Left lobe of liver (tissue), 2 donors: ENCODE measurements at places on chromosomes 13 and 19.

DNA sequence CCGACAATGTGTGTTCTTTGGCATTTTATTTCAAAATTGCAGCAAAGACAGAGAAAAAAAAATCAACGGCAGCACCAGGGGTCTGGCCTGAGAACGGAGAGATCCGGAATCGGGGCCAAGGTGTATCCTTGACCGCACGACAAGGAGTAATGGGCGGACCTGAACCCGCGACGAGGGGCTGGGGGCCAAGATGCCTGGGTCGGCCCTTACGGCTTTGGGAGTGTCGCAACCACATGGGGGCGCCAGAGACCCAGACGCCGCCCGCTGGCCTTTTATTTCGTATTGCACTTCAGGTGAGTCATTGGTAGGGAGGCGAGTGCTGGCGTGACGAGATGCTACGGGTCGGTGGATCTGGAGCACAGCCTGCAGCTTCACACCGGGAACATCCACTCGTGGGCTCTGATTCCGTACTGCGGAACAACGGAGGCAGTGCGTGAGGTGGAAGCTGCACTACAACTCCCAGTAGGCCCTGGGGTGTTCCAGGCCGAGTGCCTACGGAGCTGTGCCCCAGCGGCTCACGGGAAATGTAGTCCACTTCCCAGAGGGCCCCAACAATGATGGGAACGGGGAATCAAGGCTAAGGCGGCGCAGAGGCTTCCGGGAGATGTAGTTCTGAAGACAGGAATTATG lies 15.7 kb downstream of the BCAT2 start:
- peak; percentile 93 for DNase-seq

DNA sequence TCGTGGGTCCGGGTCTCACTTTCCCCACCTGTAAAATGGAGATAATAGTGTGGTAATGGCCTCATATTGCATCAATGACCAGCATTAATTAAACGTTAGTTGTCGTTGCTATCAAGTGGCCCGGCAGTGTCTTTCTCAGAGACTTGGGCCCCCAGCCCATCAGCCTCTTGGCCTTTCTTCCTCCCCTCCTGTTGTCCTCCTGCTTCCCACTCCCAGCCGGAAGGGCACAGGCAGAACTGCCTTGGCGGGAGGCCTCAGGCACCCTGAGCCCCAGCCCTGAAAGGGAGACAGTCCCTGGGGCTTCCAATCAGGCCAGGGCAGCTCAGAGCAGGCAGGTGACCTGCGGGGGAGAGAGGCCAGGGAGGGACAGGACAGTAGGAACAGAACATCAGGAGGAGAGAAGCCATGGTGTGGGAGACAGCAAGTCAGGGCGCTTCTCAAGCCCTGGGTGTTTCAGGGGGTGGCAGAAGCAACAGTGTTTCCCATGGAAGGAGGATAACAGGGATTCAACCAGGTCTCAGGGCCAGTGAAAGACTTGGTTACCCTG lies 4.6 kb downstream of the MARK4 start:
- DNase-seq = no peak

- DNase-seq = no peak
Observed at GRCh38 chr13:51704399-51705313, 99.3 kb downstream of the DHRS12 start.

DNA sequence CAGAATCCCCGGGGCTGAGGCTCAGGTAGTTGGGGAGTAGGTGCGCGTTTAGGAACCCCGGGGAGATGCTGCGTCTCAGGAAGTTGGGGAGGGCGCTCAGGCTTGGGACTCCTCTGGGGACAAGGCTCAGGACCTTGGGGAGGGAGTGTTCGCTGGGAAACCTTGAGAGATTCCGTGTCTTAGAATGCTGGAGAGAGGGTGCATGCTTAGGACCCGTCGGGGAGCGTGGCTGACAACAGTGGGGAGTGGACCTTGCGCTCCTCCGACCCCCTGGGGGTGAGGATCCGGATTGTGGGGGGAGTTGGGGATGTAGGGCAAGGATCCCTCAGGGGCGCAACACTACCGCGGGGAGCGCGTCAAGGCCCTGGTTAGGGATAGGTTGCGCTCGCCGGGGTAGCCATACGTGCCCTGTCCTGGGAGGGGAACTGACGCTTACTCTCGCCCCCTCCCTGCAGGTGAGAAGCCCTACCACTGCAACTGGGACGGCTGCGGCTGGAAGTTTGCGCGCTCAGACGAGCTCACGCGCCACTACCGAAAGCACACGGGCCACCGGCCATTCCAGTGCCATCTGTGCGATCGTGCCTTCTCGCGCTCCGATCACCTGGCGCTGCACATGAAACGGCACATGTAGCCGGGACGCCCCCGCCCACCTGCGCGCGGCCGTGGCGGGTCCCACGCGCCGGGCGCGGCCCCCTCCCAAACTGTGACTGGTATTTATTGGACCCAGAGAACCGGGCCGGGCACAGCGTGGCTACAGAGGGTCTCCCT lies 2.0 kb downstream of the KLF2 start:
- DNase-seq = peak; percentile 53

GRCh38 chr13:64300239-64300638 lies 2884.6 kb upstream of the PCDH20 start:
- no peak for DNase-seq

DNA sequence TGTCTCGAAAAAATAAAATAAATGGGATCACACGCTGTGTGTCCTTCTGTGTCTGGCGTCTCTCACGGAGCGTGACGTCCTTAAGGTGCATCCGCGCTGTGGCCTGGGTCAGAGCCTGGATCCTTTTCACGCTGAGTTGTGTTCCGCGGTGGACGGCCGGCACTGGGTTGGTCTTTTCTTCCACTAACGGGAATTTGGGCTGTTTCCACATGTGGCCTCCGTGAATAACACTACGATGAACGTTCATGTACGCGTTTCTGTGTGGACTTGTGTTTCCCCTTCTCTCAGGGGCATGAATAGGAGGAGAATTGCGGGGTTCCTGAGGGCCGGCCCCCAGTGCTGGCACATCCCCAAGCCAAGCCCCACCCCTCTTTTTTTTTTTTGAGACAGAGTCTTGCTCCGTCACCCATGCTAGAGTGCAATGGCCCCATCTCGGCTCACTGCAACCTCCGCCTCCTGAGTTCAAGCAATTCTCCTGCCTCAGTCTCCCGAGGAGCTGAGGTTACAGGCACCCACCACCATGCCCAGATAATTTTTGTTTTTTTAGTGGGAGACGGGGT lies 6.2 kb upstream of the PTBP1 start:
- no peak for DNase-seq

GRCh38 chr19:6540918-6541689 lies 10.3 kb downstream of the TNFSF9 start:
- no peak for DNase-seq

- no peak for DNase-seq
Observed at GRCh38 chr13:107576430-107576829, 638.9 kb downstream of the LIG4 start.

- DNase-seq = no peak
Observed at GRCh38 chr19:39083983-39084731, at the start of gene ACP7. Gene ACP7, plus strand, starts transcription at chr19:39084368. Its CDS starts 902 bp downstream, at chr19:39085270.

GRCh38 chr13:71590654-71591148 lies 276.3 kb downstream of the DACH1 start:
- DNase-seq = no peak

GRCh38 chr19:50720921-50721381 lies 1.3 kb upstream of the SHANK1 start:
- no peak for DNase-seq

DNA sequence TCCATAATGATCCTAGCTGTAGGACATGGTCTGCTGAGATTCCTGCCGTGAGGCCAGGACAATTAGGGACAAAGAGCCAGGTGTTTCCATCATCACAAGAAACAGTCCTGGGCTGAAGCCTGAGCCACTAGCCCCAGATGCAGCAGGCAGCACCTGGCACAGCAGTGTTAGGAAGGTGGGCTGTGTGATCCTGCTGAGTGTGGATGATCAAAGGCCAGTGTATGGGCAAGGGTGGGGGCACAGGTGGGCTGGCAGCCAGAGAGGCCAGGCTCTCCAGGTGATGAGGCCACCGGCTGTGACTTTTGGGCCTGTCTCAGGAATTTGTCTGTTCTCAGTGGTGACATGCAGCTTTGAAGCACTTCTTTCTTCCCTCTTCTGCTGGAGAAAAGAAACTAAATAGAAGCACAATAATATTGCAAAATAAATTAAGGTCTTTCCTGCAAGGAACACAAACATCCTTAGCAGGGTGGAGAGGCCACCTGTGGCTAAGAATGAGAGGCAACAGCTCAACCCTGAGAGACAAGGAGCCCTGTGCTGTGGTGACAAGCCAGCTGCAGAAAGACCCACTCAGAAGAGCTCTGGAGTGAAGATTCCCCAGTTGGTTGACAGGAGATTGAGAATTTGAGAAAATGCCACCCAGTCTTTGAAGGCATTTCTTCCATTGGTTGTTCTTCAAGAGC lies 127.6 kb downstream of the KATNAL1 start:
- DNase-seq = no peak

DNA sequence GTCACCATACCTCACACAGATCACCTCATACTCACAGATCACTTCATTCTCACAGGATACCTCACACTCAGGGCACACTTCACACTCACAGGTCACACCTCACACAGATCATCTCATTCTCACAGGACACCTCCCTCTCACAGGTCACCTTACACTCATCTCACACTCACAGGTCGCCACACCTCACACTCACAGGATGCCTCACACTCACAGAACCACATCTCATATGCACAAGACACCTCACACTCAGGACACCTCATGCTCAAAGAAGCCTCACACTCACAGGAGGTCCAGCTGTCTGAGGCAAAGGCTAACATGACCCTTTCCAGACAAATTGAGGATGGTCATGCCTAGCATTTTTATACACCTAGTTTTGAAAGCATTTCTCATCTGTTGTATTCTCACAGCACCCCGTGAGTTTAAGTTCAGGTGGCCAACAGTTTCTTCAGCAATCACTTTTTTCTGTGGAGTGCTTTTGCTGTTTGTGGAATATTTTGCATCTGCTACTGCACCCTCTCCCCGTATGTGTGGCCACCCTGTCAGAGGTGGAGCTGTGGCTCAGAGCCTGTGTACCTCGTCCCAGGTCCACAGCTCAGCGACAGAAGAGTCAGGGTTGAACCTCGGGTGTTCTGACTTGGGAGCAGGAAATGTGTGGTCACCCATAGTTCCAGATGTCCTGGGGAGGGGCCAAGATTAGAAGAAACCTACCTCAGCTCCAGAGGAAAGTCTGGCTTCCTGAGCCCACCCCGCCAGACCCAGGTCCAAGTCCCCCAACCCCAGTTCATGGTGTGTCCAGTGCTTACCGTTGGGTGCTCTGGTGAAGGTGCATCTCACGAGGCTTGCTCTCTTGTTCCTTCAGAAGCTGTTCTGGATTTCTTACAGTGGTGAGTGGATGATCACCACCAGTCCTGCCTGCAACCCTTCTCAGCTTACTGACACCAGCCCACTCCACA lies 7.6 kb downstream of the F7 start:
- peak; percentile 33 for DNase-seq
